DMS79 (cell line): ENCODE measurements at places on chromosomes 16 and 17.

DNA sequence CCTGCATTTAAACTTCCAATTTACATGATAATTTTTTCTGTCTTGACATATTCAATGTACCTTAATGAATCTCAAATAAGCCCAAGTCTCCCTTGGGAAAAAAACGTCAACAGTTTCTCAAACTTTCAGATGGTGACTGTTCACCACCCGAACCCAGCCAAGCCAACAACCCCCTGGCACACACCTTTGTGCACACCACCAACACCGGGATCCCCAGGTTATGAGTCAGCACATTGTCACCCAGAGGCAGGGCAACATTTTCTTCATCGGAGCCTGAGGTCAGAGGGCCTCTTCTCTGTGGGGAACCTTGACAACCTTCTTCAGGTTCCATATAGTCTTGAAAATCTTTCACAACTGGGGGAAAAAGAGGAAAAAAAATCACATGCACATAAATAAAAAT lies 15.5 kb downstream of the DYNC1LI2 start:
- DNase-seq: no peak

GRCh38 chr16:80144191-80144590 lies 396.6 kb upstream of the DYNLRB2 start:
- DNase-seq: no peak

- DNase-seq: no peak
Measured at GRCh38 chr16:88593489-88593888, 23.3 kb downstream of the ZC3H18 start.

- no peak for DNase-seq
Measured at GRCh38 chr17:30920683-30921543, 832 bp upstream of the ADAP2 start.

DNA sequence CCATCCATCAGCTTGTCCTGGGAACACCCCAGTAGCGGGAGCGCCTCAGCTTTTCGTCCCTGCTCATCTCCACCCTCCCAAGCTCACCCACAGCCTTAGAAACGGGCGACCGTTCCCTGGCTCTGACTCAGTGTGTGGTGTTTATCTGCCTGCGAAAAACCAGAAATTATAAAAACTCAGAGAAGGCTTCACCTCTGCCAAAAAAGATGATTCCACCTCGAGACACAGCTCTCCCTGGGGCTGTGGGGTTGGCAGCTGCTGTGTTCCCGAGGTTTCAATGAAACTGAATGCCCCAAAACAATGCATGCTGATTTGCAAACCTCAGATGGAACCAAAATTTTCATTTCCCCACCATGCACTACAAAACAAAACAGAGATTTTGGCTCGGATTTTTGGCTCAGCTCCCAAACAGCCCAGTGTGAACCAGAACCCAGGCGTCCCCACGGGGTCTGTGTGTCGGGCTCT lies 62.4 kb upstream of the MED9 start:
- no peak for DNase-seq

DNA sequence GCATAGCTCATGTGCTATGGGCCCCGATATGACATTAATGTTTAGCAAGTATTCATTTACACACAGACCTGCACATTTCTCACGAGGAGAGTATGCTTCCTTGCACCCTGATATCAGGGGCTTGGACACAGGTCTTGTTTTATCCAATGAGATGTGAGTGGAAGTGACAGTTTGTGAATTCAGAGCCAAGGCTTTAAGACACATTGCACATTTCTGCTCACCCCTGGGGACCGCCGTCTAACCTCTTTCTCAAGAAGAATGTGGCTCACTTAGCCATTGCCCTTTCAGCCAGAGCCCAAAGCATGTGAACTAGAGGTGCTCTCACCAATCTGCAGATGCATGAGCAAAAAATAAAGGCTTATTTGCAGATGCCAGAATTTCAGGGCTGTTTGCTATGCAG lies 116.1 kb upstream of the C16orf82 start:
- no peak for DNase-seq

DNA sequence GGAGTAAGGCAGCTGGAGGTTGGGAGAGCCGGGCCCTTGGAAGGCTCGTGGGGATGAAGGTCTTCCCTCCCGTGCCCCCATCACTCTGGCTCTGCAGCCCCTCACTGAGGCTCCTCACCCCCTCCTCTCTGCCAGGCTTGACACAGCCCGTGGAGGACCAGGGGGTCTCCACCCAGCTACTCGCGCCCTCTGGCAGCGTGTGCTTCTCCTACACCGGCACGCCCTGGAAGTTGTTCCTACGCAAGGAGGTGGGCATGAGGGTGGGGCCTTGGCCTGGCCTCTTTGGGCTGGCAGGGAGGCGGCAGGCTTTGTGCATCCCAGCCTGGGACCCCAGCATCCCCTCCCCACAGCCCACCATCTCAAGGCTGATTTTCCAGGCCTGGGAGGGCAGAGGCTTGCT lies 15.6 kb upstream of the SMIM5 start:
- no peak for DNase-seq

GRCh38 chr17:18381158-18381952 lies 3.8 kb downstream of the EVPLL start:
- DNase-seq: no peak

DNA sequence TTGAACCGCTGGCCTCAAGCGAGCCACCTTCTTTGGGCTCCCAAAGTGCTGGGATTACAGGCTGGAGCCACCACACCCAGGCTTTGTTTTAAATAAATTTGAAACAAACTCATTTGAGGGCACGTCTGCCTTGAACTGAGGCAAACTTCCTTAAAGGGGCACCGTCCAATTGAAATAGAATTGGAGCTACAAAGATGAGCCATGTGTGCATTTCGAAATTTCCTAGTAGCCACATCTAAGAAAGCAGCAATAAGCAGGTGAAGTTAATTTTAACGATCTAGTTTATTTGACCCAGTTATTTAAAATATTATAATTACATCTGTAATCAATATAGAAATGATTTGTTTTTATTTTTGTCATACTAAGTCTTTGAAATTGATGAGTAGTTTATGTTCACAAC lies 755 bp upstream of the C16orf89 start:
- no peak for DNase-seq

DNA sequence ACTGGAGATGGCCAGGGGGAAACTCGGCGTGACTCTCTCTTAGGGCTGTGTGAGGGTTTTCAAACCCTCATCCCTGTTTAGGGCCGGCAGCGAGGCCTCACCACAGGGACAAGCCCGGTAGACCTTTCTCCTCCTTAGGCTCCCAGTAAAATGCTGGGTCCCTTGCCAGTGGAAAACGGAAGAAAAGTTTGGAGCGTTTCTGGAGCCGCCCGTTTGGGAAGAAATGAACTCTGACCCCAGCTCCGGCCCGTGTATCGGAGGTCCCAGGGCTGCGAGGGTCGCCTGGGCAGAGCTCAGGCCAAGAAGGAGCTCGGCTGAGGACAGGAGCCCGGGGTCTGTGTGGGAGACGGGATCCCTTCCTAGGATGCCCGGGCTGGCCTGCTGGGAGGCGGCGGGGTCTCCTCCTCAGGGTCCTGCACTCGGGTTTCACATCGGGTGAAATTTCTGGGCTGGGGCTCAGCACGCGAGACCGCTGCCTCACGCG lies 23.2 kb downstream of the ZNF213 start:
- DNase-seq: no peak

- DNase-seq: no peak
Measured at GRCh38 chr16:1762196-1762878, 9.0 kb downstream of the NME3 start.

DNA sequence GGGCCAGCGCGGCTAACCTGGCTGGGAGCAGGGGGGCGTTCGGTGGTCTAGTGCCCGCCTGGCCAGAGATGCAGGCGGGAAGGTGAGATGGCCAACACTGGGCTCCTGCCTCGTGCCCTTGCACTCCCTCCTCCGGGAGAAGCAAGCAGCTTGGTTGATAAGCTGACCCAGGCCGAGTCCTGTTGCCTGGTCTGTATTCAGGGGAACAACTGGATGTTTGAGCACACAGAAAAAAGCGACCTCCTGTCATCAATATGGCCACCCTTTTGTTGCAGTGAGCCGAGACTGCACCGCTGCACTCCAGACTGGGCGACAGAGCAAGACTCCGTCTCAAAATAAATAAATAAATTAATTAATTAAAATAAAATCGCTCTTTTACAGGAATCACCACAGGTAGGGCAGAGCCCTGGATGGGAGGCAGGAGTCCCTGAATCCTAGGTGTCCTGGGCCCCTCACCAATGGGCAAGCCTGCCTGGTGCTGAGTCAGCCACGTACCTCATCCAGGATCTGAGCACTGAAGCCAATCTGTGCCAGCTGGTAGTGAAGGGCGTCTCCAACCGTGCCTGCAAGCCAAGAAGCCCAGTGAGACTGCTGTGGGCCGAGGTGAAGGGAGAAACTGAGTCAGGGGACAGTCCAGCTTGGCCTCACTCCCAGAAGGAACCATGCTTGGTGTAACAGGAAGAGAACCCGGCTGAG lies 31.8 kb downstream of the HASPIN start:
- DNase-seq: peak; percentile 61

GRCh38 chr16:55728797-55729196 lies 73.0 kb downstream of the SLC6A2 start:
- no peak for DNase-seq

GRCh38 chr16:66093191-66093590 lies 273.3 kb upstream of the CDH5 start:
- DNase-seq: no peak

DNA sequence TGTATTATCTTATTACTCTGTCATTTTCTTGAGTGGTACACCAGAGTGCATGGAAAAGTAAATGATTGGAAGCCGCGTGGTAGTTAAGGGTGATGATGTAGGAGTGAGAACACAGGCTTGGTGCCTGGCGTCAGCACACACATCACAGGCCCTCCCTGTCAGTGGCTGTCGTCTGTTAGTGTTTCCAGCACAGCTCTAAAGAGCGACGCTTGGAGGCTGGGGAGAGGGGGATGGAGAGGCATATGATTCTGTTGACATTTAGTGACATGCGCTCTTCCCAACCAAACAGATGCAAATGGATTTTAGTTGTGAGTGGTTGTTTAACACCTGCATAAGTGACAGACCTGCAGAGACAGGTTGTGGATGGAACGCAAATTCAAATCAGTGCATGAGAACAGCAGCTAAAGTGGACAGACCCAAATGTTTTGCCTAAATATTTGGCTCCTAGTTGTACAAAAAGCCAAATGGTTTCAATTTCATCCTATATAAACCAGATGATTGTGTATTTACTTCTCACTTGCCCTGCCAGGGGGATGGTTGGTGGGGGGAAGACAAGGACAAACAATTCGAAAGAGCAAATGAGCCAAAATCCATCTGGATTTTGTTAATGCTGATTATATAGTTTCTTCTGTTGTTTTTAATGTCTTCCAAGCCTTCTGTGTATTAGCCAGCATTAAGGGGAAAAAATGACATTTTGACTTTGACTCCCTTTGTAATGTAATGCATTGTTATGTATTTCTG lies 222.3 kb downstream of the WWOX start:
- DNase-seq: no peak

- DNase-seq: no peak
Measured at GRCh38 chr17:16293931-16294330, 59.3 kb downstream of the CENPV start.

DNA sequence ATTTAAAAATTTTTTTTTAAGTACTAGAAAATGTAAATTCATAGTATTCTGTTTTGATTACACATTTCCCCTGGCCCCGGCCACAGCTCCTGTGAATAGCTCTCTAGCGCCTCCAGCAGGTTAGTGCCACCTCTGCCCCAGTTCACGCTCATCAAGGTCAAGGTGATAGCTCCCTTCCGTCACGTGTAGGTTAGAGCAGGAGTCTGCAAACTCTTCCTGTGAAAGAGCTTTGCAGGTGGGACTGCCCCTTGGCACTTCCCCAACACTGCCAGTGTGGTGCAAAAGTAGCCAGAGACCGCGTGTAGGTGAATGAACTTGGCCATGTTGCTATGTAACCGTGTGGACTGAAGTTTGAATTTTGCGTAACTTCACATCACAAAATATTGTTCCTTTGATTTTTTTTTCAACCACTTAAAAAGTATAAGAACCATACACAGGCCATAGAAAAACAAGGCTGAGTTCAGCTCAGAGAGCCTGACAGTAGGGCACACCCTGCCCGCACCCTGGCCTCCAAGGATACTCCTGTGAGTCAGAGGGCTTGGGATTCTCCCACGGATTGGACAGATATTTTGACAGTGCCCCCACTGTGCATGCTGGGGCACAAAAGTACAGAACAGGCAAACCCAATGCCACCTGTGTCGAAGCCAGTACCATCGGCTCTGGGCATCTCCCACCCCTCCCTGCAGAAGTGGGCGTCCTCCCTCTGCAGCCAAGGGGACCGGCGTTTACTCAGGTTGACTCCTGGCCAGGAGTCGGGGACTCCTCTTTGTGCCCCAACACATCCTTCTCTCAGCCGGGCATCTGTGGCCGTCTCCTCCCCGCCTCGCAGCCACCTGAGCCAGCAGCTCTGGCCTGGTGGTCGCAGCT lies 92.0 kb upstream of the CHMP6 start:
- no peak for DNase-seq

- no peak for DNase-seq
Measured at GRCh38 chr17:72416905-72417304, 296.1 kb downstream of the SOX9 start.

- no peak for DNase-seq
Measured at GRCh38 chr17:54666559-54666958, 234.1 kb upstream of the TOM1L1 start.

DNA sequence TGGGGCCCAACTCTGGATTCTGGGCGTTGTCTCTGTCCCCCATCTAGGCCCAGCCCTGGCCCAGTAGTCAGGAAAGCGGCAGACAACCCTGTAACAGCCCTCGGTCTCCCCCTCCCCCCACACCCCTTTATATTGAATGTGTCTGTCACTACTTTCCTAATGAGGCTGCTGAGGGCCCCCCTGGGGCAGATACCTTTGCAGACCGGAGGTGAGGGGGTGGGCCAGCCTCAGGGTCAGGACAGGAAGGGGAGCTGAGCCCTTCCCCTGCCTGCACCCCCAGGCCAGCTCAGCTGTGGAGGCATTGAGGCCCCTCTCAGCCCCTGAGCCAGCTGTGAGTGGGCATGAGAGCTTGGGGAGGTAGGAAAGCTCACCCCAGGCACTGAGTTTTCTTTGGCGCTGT lies 17.1 kb downstream of the RAI1 start:
- no peak for DNase-seq

- DNase-seq: no peak
Measured at GRCh38 chr16:4098501-4098900, 17.7 kb downstream of the ADCY9 start.
